ENCODE measurements at places on chromosomes 16 and 17.
A peak's percentile ranks its signal among the peaks of the same experiment; 100 is the strongest.

GRCh38 chr17:40515491-40516041, 14.1 kb upstream of the TNS4 start:
- no peak for DNase-seq

GRCh38 chr16:58076514-58076913, 51.0 kb downstream of the MMP15 start:
- no peak for DNase-seq

DNA sequence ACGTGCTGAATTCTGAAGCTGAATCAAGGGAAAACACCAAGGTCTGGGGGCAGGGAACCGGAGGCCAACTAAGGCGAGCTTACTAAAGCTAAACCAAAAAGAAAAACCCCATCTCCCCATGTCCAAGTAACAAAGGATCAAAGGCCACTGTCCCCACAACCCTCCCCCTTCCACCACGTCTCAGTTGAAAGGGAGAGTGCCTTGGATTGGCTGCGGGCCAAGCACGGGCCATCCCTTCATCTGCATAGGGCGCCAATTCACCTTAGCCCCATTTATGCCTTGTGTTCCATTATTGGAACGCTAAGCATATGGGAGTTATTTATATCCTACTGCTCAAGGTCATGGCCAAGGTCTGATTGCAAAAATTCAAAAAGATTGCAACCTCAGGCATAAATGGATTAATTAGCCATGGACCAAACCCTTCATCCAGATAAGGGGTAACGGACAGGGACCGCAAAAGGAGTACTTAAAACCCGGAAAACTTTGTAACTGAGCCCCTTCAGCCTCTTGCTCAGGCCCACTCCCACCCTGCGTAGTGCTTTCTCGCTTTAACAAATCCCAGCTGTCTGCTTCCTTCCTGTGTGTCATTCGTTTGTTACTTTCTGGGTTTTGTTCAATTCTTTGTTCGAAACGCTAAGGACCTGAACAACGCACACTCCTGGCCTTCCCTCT, 740 bp upstream of the ATP6V0D1 start:
- no peak for DNase-seq

GRCh38 chr16:82061861-82062525, 26.9 kb downstream of the HSD17B2 start:
- DNase-seq: peak; percentile 43

GRCh38 chr17:7211491-7212273, 8.0 kb downstream of the DLG4 start:
- no peak for DNase-seq
